MG63 (cell line): ENCODE measurements at places on chromosomes 11 and 22. TPM values are rescaled to one million over a fixed set of nuclear protein-coding genes. Genes with fewer than 3 reads are reported as not detected.

The RFPL2 gene
- not detected in 2 replicates for total RNA-seq

The RRM1 gene
- 84.1 and 87.5 TPM in 2 replicates for total RNA-seq

The SMC1B gene
- total RNA-seq, result not detected in 2 replicates

The MRPL21 gene
- 83.1 and 138 TPM in 2 replicates for total RNA-seq

The BSCL2 gene
- total RNA-seq, result 57.4 and 185 TPM in 2 replicates

The MS4A12 gene
- total RNA-seq, result not detected in 2 replicates

The HOATZ gene
- not detected in 2 replicates for total RNA-seq

The MPPED2 gene
- total RNA-seq, result not detected in 2 replicates

The MPPED1 gene
- total RNA-seq, result not detected in 2 replicates

The SLC16A8 gene
- total RNA-seq, result not detected in 2 replicates

The NRGN gene
- 0.23 TPM in 1 of 2 replicates, not detected in the other for total RNA-seq

The SYCE3 gene
- not detected in 2 replicates for total RNA-seq

The DDX25 gene
- total RNA-seq, result not detected in 2 replicates

The FDXACB1 gene
- 2.3 and 2.5 TPM in 2 replicates for total RNA-seq

The PLEKHA7 gene
- not detected in 2 replicates for total RNA-seq

The RASD2 gene
- total RNA-seq, result 0.56 TPM in 1 of 2 replicates, not detected in the other
